ENCODE measurements at places on chromosomes 2 and 18.

GRCh38 chr18:38884050-38884449 lies 1318.5 kb upstream of the CELF4 start:
- no peak for DNase-seq

DNA sequence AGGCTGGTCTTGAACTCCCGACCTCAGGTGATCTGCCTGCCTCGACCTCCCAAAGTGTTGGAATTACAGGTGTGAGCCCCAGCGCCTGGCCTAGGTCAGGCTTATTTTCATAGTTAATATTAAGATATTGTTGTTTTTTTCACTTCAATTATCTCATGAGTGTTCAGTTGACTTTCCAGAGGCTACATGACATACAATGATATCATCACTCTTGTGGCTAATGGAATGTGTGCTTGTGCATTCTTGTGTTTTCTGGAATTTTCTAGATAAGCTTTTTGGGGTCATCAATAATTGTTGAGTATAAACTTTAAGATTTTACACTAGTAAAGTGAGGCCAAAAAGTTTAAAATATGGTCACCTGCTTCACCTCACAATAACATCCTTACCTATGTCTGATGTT lies 180.9 kb downstream of the FIGN start:
- DNase-seq, result no peak

DNA sequence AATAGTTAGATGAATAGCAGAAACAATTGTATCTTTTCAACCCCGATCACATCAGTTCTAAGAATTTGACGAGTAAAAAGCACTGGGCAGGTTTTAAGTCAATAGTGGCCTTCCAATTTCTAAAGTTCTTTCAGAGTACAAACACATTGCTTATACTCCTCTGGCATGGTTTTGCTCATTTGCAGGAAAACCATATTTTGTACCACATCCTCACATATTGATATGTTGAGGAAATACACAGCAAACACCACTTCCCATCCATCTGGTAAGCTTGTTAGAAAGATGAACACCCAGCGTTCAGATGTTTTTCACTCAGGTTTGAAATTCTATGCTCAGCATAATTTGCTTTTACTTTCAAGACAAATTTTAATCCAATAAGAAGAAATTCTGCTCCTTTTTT lies 344.6 kb upstream of the ACVR2A start:
- no peak for DNase-seq

DNA sequence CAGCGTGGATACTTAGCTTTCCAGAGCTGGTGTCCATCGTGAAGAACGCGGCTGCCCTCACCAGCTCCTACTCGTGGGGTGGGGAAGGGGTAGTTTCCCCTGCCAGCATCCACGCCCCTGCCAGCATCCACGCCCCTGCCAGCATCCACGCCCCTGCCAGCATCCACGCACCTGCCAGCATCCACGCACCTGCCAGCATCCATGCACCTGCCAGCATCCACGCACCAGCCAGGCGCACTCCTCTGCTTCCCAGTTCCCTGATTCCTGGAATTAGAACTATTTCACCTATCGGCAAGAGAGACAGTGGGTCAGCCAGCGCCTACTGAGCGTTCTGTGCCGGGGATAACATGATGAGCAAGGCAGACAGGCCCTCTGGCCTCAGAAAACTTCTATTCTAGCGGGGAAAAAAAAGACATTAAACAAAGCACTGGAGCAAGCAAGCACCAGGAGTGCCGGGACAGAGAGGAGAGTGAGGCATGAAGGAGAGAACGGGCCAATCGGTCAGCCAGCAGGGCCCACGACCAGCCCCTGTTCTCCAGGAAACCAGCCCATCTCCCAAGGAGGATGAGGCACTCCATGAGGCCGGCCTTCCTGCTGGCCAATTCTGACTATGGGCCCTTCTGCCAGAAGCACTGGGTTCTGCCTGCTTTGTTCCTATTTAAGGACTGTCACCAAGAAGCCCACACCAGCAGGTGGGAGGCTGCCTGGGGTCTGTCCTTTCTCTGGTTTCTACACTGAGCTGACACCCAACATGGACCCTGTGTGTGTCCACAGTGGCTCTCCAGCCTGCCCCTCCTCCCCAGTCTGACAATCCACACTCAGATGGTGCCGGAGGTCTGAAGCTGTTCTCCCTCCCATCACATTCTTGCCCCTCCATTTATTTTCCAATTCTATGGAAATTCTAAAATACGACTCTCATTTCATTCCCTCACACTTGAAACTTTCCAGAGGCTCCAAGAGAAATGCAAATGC lies 78.4 kb upstream of the SALL3 start:
- no peak for DNase-seq

DNA sequence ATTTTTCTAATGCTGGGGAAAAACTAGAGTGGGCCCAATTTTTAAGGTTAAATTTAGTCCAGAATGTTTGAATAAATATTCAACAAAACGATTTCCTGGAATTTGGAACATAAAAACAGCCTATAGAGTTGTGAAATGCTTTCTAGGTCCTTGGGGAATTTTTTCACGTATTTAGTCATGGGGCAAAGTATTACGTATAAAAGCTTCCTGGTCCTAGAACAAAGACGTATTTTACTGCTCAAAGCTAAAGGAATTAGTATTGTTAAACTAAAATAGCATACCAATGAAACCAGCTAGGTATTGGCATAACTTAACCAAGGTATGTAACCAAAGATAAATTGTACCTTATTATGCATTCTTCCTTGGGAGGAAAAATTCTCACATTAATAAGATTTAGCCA lies 1.6 kb downstream of the SESTD1 start:
- DNase-seq, result no peak
